ENCODE measurements at places on chromosomes 12 and 14.

DNA sequence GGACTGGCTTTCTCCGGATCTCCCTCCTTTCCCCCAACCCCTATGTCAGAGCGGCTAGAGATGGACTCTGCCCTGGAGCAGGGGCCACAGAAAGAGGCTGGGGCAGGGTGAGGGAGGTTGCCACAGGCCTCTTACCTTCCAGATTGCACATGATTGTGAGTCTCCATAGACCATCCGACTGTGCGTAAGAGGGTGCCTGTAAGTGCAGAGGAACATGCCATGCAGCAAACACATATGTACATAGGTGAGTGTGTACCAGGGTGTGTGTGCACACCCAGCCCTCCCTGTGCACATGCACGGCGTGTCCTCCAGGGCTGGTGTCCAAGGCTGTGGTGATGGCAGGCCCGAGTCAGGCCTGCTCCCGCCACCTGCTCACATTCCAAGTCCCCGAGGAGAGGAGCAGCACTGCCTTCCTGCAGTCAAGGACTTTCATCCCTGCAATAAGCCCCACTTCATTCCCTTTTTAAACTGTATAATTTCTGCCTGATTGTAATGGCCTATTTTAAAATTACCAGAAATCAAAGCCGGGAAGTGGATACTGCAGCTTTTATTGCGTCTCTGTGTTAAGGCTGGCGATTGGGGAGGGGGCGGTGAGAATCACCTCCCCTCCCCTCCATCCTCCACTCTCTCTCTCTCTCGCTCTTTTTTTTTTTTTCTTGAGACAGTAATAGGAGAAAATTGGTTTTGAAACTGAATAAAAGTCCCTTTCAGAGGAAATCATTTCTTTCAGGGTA is 28.5 kb downstream of the FAM222A start:
- no peak for DNase-seq

GRCh38 chr14:101456246-101457175 is 104.8 kb upstream of the DIO3 start:
- DNase-seq, result no peak

GRCh38 chr12:121751034-121751433 is 38.5 kb downstream of the TMEM120B start:
- DNase-seq, result no peak

GRCh38 chr14:54047645-54048308 is 91.2 kb upstream of the BMP4 start:
- no peak for DNase-seq

DNA sequence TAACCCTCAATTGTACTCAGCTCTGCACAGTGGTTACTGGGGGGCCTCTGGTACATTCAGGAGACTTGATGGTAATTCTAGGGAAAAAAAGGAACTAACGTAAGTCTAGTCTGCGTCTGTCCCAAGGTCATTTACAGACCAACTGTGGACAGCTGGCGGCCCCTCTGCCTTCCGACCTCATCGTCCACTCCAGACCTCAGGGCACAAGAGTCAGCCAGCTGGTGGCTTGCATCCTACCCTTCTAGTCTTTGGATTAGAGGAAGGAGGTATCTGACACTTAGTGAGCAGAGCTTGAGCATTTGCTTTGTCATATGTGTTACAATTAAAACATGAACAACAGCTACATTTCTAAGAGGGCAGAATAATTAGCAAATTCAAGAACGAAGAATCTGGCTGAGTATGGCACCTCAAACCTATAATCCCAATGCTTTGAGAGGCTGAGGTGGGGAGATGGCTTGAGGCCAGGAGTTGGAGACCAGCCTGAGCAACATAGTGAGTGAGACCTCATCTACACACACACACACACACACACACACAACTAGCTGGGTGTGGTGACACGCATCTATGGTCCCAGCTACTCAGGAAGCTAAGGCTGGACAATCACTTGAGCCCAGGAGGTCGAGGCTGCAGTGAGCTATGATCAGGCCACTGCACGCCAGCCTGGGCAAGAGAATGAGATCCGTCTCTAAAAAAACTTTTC is 36.5 kb downstream of the SSH1 start:
- no peak for DNase-seq

GRCh38 chr12:87094356-87094755 is 838.2 kb upstream of the MGAT4C start:
- no peak for DNase-seq

DNA sequence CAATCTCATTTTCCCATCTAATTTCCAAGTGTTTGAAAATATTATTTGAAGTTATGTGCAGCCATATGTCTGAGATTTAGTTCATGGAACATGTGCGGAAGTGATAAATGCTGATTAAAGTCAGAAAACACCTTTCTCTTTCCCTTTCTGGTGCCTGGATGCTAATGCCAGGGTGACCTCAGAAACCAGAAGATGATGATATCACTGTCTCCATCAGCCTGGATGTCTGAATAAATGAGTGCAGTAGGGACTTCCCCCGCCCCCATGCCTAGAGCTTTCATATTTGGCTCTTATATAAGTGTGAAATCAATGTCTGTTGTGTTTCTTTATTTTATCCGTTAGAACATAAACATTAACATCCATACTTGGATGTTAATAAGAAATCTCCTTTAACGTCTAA is 261.9 kb upstream of the LRIG3 start:
- no peak for DNase-seq

DNA sequence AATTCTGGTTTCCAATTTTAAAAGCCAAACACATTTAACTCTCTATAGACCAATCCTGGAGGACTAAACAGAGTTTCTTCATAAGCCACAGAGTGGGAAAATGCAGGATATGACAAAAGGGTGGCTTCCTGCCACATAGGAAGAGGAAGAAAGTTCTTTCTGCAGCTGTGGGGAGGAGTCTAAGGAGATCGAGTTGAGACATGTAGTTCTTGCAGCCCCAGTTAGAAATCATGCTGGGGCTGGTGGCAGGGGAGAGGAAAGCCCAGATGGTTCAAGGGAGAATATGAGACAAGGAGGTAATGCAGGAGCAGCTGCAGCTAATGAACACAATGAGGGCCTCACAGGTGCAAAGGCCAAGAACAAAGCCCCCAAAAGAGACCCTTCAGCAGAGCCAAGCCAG is 85.0 kb upstream of the ARID2 start:
- peak; percentile 45 for DNase-seq

- no peak for DNase-seq
Measured at GRCh38 chr14:90819734-90820393, 3.6 kb upstream of the TTC7B start.

DNA sequence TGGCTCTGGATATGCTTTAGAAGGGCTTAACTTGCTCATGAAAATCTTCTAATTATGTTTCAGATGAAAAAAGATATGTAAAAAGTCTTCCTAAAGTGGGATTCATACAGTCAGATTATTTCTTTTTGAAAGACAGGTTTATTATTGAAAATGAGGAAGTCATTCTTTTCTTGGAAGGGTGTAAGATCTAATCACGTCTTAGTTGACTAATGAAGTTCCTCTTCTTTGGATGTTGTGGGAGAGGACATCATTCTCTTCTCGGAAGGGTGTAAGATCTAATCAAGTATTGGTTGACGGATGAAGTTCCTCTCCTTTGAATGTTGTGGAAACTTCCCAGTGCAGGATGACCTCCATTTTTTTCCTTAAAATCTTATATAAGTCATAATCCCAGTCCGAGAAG is 74.9 kb downstream of the ALG10 start:
- DNase-seq, result no peak

- DNase-seq, result peak; percentile 89
Measured at GRCh38 chr12:124771462-124772288, 92.0 kb downstream of the SCARB1 start.

DNA sequence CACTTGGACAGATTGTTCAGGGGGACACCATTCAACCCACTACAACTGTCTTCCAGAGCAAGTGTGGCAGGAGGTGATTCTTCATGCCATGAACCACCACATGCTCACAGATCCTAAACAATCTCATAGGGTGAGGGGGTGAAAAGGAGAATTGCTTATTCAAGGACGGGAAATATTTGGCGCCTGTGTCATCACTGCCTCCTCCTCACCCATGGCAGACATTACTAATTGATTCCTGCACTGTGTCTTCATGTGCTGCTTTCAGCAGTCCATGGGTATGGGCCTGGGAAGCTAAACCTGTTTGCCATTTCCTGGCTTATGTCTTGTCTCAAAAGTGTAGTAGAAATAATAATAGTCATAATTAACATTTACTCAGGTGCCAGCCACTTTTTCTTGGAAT is 31.3 kb downstream of the MMAB start:
- no peak for DNase-seq

DNA sequence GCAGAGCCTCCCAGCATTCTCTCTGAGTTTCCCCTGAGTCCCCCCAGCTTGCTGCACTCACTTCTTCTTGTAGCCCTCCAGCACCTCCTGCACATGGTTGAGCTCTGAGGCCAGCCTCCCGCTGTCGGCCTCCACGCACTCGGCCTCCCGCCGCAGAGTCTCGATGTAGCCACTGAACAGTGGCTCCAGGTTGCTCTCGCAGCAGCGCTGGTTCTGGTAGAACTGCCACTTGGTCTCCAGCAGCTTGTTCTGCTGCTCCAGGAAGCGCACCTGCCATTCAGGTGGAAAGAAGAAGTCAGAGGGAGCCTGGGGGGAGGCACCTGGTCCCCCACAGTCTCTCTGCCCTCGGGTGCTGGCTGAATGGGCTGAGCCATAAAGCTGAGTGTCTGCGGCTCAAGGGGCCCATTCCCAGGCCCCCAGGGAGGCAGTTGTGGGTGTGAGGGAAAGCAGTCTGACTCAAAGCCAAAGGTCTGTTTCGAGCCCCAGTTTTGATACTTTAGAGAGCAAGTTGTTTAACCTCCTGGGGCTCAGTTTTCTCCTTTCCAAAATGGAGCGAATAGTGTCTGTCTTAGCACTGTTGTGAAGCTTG is 2.3 kb downstream of the KRT85 start:
- DNase-seq, result no peak

DNA sequence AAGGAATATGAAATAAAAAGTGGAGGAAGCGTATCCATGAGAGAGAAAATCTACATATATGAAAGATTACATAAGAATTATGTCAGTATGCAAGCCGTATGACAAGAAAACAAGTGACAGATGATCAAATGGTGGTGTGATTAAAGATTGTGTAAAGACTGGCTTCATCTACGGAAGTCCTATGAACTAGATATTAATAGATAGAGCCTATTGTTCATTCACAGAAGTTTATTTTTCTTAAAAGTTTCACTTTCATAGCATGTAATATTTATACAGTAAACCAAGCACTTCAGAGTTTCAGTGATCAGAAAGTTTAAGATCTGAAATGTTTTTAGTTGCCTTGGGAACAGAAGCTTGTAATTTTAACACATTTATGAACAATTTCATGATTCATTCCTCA is 84.5 kb downstream of the VRK1 start:
- no peak for DNase-seq

GRCh38 chr12:21912318-21912717 is 28.9 kb downstream of the ABCC9 start:
- DNase-seq, result no peak

GRCh38 chr12:26845057-26845666 is 12.2 kb upstream of the ITPR2 start:
- peak; percentile 34 for DNase-seq

- DNase-seq, result no peak
Measured at GRCh38 chr12:127169321-127170181, 1097.4 kb upstream of the TMEM132C start.

DNA sequence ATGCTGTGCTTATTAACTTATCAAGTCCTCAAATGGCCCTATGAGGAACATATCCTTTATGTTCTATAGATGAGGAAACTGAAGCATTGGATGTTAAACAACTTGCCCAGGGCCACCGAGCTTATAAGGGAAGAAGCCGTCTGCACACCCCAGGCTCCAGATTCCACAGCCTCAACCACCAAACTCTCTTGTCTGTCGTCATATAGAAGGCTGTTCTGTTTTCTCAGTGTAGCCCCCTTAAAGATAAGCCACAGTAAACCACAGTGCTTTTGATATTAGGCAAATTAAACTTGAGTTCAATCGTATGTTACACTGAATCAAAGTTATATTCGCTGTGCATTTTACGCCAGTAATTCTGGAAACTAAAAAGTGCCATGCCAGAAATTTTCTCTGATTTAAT is 116.7 kb downstream of the PRKCH start:
- DNase-seq, result no peak

GRCh38 chr14:96688629-96689028 is 108.6 kb upstream of the VRK1 start:
- no peak for DNase-seq

DNA sequence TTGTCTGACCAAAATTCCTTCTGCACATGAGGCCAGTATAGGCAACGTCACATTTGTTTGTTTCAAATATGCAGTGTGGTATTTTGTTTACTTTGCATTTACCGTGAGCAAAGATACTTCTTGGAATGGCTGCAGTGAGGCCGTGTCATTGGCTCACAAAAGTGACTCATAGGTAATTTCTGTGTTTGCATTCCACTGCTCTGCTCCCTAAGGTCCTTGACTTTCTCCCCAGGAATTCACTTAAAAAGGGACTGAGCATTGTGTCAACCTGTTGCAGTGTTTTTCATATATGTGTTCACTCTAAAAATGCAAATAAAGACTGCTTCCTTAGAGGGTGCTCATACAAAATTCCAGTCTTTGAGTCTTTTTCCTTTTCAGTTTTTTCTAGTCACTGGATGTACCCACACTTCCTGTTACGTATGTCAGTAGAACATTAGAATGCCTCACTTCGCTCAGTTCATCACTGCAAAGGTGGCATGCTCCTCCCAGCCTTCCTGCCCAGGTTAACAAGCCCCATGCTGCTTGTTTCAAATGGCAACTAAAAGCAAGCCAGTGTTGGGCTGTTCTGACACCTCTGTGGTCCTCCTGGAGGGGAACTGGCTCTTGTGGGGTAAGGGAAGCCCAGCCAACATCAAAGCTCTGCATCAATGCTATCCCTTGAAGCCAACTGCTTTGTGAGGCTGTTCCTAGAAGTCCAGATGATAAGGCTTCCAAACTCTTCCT is 9.1 kb downstream of the C12orf76 start:
- no peak for DNase-seq

- no peak for DNase-seq
Measured at GRCh38 chr12:111215881-111216280, 153.0 kb downstream of the PHETA1 start.

GRCh38 chr14:96268431-96269358 is 12.7 kb downstream of the BDKRB1 start:
- peak; percentile 56 for DNase-seq

All from right hindlimb (tissue), 1 donor.